Stimulated activated CD4-positive, alpha-beta T cell treated with anti-CD3 and anti-CD28 coated beads, TNF-alpha, amount 100 ng/mL, for 4 hours (primary cell): ENCODE measurements at places on chromosomes 4 and X.

DNA sequence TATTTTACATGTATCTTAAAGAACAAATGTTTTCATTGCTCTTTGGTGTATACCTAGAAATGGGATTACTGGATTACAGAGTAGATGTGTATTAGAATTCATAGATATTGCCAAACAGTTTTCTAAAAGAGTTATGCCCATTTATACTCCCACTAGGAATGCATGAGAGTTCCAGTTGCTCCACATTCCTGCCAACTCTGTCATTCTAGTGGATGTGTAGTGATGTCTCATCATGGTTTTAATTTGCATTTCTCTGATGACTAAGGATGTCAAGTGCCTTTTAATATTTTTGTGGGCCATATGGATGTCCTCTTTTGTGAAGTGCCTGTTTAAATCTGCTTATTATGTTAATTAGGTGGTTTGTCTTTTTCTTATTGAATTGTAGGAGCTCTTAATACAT is 65.6 kb upstream of the BMP2K start:
- DNase-seq, result no peak

- no peak for DNase-seq
These were observed 1085.6 kb upstream of the TENM3 start for GRCh38 chr4:181157647-181158046.

GRCh38 chrX:75642811-75643361 is 120.0 kb upstream of the ZDHHC15 start:
- no peak for DNase-seq

GRCh38 chr4:73742490-73743160 is 2.3 kb downstream of the CXCL8 start:
- no peak for DNase-seq

DNA sequence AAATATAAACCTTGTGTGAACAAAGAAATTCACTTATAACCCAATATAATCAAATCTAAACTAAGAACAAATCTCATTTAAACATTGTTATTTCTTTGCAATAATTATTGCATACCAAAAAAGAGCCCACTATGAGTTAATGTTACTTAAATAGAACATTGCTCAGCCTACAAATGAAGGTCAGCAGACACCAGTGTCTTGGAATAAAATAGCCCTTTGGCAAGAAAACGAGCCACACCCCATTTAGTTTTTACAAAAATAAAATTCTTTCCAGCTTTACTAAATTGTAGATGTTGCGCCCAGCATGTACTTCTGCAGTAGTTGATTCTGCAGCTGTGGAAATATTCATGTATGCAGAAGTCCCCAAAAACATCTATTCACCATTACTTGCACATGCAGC is 12.2 kb downstream of the PLS3 start:
- no peak for DNase-seq

- DNase-seq, result no peak
These were observed 49.1 kb upstream of the GAB1 start for GRCh38 chr4:143287572-143287923.

DNA sequence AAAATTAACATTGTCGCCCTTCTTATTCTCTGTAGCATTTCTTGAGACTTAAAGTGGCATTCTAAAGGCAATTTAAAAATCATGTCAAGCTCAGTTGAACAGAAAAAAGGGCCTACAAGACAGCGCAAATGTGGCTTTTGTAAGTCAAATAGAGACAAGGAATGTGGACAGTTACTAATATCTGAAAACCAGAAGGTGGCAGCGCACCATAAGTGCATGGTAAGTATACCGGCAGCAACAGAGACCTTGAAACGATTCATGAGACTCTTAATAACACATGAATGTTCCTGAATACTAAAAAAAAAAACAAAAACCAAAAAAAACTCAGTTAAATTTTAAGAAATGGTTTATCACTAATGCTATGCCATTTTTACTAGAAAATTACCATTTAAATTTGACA is 82.4 kb upstream of the HPRT1 start:
- DNase-seq, result no peak

- no peak for DNase-seq
These were observed 161.9 kb downstream of the ZNF518B start for GRCh38 chr4:10295301-10295700.

GRCh38 chr4:109953556-109953955 is 40.9 kb downstream of the EGF start:
- DNase-seq, result no peak

GRCh38 chrX:119398974-119399771 is at the start of gene SLC25A43:
TSS of gene SLC25A43 (plus strand) at chrX:119399336. CDS start at chrX:119399404, 68 bp downstream.
- peak; percentile 10 for DNase-seq

GRCh38 chr4:186813377-186814068 is 89.9 kb upstream of the FAT1 start:
- no peak for DNase-seq

DNA sequence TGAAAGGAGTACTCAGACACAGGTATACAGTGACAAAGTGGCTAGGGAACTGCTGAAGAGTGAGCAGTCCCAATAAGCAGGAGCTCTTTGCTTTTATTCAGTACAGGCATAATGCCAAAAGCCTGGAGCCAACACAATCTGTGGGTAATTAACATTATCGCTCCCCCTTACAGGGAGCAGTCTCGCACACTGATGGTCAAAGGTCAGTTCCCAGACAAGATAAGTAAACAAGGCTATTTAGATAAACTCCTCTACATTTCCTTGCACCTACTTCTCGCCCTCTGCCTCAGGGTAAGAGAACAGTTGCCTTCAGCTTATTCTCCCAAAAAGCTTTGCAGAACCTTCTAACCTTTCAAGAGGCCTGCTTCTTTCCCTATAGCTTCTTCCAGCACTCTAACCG is 73.9 kb upstream of the TAF9B start:
- no peak for DNase-seq

DNA sequence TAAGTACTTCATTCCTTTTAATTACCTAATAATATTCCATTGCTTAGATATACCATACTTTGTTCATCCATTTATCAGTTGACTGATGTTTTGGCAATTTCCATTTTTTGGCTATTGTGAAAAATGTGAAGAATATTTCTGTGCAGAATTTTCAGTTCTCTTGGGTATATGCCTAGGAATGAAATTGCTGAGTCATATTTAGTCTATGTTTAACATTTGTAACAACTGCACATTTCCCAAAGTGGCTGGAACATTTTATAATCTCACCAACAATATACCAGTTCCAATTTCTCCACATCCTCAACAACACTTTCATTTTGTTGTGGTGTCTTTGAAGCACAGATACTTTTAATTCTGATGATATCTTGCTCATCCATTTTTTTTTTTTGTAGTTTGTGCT is 215.5 kb downstream of the PDGFC start:
- DNase-seq, result no peak

- no peak for DNase-seq
These were observed 6.0 kb downstream of the RASGEF1B start for GRCh38 chr4:81465406-81466340.

DNA sequence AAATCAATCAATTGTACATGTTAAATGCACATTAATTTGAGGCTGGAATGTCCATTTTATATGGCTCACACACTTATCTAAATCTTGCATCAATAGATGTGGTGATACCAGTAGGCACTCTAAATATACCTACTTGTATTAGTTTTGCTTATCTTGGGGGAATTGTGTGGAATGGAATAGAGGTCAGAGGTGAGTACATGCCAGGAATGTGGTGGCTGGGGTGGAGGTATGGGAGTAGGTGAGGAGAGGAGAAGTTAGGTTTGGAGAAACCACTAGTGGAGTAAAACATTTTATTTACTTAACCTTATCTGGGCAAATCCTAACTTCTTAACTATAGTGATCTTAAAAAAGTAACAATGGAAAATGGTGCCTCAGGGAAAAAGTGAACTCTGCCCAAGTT is 163.1 kb downstream of the ATG4A start:
- DNase-seq, result no peak

GRCh38 chr4:79743014-79743413 is 330.0 kb downstream of the ANTXR2 start:
- DNase-seq, result no peak

DNA sequence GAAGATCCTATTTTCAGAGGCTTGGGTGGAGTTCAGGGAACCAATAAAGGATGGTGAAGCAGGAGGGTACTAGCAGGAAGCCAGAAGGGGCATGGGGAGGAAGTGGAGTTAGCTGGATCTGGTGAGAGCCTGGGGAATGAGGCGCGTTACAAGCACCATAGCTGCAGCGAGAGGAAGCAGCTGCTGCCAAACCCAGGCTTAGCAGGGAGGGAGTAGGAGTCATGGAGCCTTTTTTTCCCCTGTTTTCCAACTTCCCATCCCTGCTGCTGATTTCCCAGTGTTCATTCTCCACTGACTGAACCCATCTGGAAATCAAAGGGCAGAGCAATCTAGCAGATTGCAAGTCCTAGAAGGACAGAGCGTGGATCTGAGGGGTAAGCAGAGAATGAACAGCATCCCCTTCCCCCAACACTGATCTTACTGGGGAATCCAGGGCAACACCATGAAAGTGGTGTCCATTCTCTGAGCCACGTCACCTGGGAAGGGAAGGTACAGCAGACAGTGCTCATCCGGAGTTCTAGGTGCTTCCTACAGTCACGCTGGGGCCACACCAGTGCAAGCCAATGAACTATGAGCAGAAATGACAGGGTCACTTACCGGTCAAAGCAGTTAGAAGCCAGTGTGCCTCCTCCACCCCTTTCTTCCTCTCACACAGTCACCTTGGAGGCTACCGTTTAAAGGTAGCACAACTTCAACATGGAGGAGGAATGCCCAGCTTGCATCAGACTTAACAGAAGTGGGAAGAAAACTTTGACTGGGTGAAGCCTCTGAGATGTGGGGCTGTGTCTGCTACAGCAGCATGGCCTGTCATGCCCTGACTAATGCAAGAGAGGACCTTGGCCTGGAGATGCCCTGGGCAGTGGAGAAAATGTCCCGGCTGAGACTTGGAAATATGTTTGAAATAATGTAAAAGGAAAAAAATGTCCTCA is 36.7 kb downstream of the SMIM20 start:
- no peak for DNase-seq

GRCh38 chr4:151227172-151227571 is 49.8 kb upstream of the PRSS48 start:
- DNase-seq, result no peak

- DNase-seq, result no peak
These were observed 905.0 kb downstream of the RAB28 start for GRCh38 chr4:12579172-12579571.

GRCh38 chrX:22378296-22378695 is 105.6 kb downstream of the CBLL2 start:
- no peak for DNase-seq

- DNase-seq, result no peak
These were observed 1.8 kb downstream of the L1CAM start for GRCh38 chrX:153884136-153884535.

DNA sequence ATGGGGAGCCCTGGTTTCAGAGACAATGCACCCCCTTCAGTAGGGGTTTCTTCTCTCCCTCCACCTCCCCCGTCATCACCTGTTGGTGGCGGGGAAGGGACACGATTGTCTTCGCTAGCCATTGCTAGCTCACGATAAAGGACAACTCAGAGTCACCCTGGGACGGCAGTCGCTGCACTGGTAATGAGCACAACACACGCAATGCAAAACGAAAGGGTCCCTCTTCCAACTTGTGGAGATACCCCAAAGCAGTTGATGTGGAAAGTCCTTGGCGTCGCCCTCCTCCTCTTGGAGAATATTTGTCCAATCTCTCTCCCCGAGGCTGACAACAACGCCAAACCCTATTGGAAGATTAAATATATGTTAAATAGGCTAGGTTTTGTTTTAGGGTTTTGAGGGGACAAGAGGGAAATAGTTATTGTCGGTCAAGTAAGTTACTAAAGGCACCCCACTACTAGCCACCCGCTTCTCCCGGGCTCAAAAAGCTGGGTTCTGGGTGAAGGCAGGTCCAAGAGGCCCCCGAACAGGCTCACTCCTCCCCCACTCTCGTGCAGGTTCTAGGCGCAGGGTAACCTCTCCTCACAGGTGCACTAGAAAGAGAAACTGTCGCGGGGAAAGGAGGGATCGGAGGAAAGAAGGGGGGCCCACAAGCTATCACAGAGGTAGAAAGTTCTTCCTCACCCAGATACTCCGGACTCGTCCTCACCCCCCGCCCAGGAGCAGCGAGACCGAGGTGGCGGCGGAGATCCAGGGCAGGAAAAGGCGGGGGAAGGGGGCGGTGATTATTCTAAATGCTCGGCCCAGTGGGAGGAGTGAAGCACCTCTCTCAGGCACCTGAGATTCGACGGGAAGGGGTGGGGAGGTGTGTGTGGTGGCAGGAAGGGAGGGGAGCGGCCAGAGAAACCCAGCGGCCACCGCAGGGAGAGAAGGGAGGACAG is at the start of gene LRBA:
Gene LRBA, minus strand, starts transcription at position 764 of the 938 bp plus-strand sequence. Its CDS starts 642 bp downstream, at position 122.
- DNase-seq, result peak; percentile 71
